ENCODE measurements at places on chromosomes 5 and 9. TPM values are rescaled to one million over a fixed set of nuclear protein-coding genes. Genes with fewer than 3 reads are reported as not detected.

- H3K27ac ChIP-seq, result no peak overlapping the region
- no peaks in the 10 kb centered on the region for H3K4me1 ChIP-seq
- H3K4me3 ChIP-seq, result no peak overlapping the region
- H3K36me3 ChIP-seq, result no peaks in the 10 kb centered on the region
- H3K27me3 ChIP-seq, result peaks cover 24% of the 10 kb centered on the region
- DNase-seq, result no peak
These were observed 43.5 kb downstream of the EBF1 start for GRCh38 chr5:159056201-159056600.

- H3K27me3 ChIP-seq, result no peaks in the 10 kb centered on the region
- H3K36me3 ChIP-seq, result no peaks in the 10 kb centered on the region
- no peak for DNase-seq
- H3K4me3 ChIP-seq, result no peak overlapping the region
- no peak overlapping the region for H3K27ac ChIP-seq
These were observed 1.7 kb downstream of the CCDC69 start for GRCh38 chr5:151222054-151222789.

GRCh38 chr5:83496626-83497025, 25.1 kb downstream of the VCAN start:
- H3K27ac ChIP-seq, result no peak overlapping the region
- no peak for DNase-seq
- no peaks in the 10 kb centered on the region for H3K36me3 ChIP-seq
- H3K27me3 ChIP-seq, result no peaks in the 10 kb centered on the region

GRCh38 chr5:67234671-67235176, 38.1 kb upstream of the CD180 start:
- no peaks in the 10 kb centered on the region for H3K27me3 ChIP-seq
- H3K36me3 ChIP-seq, result no peaks in the 10 kb centered on the region
- no peaks in the 10 kb centered on the region for H3K4me1 ChIP-seq
- DNase-seq, result no peak

DNA sequence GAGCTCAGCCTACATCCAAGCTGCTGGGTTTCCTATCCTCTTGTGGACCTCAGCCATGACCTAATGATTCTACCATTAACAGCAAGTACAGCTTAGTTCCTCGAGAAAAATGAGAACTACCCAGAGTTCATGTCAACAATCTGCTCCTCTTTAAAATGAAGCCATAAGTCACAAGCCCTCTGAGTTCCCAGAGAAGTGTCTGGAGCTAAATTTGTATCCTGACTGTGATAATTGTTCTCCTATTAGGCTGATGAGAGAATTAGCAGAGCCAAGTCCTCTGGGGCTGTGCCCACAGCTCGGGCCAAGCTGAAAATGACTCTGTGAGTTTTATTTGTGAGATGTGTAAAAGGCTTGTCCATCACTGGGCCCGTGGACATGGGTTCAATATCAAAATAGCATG, 145.1 kb upstream of the SMIM23 start:
- H3K27me3 ChIP-seq, result no peaks in the 10 kb centered on the region
- no peaks in the 10 kb centered on the region for H3K36me3 ChIP-seq
- H3K27ac ChIP-seq, result no peak overlapping the region
- H3K4me1 ChIP-seq, result no peaks in the 10 kb centered on the region
- no peak overlapping the region for H3K4me3 ChIP-seq

GRCh38 chr9:126663661-126664072, 49.9 kb downstream of the LMX1B start:
- H3K27me3 ChIP-seq, result no peaks in the 10 kb centered on the region
- no peak overlapping the region for H3K4me3 ChIP-seq
- H3K36me3 ChIP-seq, result no peaks in the 10 kb centered on the region
- DNase-seq, result no peak
- H3K27ac ChIP-seq, result no peak overlapping the region

GRCh38 chr5:88419931-88420330, 151.3 kb upstream of the TMEM161B start:
- H3K27me3 ChIP-seq, result no peaks in the 10 kb centered on the region
- H3K27ac ChIP-seq, result no peak overlapping the region

- no peaks in the 10 kb centered on the region for H3K4me1 ChIP-seq
- no peak overlapping the region for H3K27ac ChIP-seq
- no peaks in the 10 kb centered on the region for H3K27me3 ChIP-seq
- H3K4me3 ChIP-seq, result no peak overlapping the region
These were observed 20.6 kb downstream of the C9orf43 start for GRCh38 chr9:113431191-113431590.

DNA sequence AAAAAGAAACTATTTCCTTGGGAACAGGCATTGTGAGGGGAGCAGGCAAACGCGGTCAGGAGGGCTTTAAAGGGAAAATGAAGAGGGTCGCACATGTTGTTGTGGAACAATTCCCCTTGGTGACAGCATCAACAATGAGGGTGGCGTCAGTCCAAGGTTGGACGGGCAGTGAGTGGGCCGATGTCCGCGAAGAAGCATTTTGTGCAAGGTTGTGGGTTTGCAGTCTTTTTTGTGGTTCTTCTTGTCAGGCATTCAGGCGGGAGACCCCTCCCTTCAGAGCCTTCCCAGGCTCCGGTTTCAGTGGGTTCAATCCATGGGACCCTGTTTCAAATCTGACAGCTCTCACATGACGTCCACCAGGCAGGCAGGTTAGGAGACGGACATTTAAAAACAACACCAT, 11.1 kb upstream of the SLC6A19 start:
- no peak overlapping the region for H3K4me3 ChIP-seq
- peaks cover 82% of the 10 kb centered on the region for H3K27me3 ChIP-seq
- no peak for DNase-seq
- no peak overlapping the region for H3K27ac ChIP-seq

DNA sequence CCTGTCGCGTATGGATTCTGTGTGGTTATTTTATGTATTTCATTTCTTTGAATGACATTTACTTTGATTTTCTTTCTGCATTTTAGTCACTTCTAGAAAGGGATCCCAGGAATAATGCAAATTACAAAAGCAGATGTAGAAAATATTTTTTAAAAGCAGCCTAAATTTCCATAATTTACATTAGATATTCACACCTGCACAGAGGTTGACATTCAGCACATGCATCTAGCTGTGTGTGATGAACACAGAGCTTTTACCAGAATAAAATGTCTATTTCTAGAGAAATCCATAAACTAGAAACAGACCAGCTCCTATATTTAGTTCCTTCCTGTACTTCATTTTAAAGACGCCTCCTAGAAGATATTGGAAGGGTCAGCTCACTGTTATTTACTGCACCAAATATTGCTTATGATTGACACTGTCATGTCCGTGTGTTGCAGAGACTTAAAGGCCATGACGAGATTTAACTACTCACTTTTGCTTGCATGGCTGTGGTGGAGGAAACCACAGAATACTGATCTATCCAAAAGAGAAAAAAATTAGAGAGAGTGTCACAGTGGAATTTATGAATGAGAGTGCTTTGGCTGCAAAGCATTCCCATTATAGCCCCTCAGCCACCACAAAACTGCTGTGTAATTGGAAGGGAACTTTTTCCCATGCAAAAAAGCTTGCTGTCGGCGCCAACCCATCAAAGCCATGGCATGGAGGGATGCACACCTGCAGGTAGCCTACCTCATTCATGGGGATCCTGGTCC, 58.1 kb downstream of the EBF1 start:
- peaks cover 41% of the 10 kb centered on the region for H3K27me3 ChIP-seq
- H3K36me3 ChIP-seq, result no peaks in the 10 kb centered on the region
- no peak overlapping the region for H3K4me3 ChIP-seq
- H3K4me1 ChIP-seq, result no peaks in the 10 kb centered on the region
- no peak overlapping the region for H3K27ac ChIP-seq

GRCh38 chr5:95938347-95938746, 23.3 kb downstream of the ELL2 start:
- DNase-seq, result no peak
- H3K27ac ChIP-seq, result no peak overlapping the region
- H3K27me3 ChIP-seq, result no peaks in the 10 kb centered on the region
- no peak overlapping the region for H3K4me3 ChIP-seq
- no peaks in the 10 kb centered on the region for H3K36me3 ChIP-seq

DNA sequence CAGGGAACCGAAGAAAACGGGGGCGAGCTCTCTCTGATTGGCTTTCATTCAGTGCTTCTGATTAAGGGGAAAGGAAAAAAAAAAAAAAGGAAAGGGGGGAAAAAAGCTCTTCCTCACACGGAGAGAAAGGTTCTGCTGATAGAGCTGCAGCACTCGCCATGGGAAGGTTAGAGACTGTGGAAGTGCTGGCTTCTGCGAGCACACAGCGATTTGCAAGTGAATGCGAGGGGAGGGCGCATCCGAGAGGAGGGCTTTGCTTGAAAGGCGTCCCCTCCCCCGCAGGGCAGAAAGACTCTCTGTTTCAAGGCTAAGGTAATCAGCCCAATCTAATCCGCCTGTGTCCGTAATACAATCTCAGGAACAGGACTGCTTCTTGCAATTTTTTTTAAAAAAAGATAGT, at the start of gene CDH10:
TSS of gene CDH10 (minus strand) at position 218 of the 400 bp plus-strand sequence. CDS start 51,488 bp downstream, outside the sequence.
- no peaks in the 10 kb centered on the region for H3K36me3 ChIP-seq
- H3K27ac ChIP-seq, result no peak within 1 kb of the TSS
- DNase-seq, result peak; percentile 62
- no peaks in the 10 kb centered on the region for H3K27me3 ChIP-seq
- no peak within 1 kb of the TSS for H3K4me3 ChIP-seq

- no peaks in the 10 kb centered on the region for H3K36me3 ChIP-seq
- no peak for DNase-seq
These were observed 216.0 kb upstream of the DAP start for GRCh38 chr5:10977011-10977410.

RETREG1 gene
- 5.6 TPM for total RNA-seq

PPP2R2B gene
- not detected for total RNA-seq

PCDHGB7 gene
- 0.17 TPM for total RNA-seq

FOXD1 gene
- total RNA-seq, result 4.0 TPM

CDX1 gene
- total RNA-seq, result not detected

INSL4 gene
- not detected for total RNA-seq

PDE6A gene
- 0.50 TPM for total RNA-seq

Data from PC-9 (cell line).